AML-193 (cell line): ENCODE measurements at places on chromosomes 13 and 19.

GRCh38 chr13:76886005-76886291, 257 bp downstream of the KCTD12 start:
- DNase-seq, result no peak

- DNase-seq, result no peak
These were observed 37.9 kb downstream of the KDM4B start for GRCh38 chr19:5006821-5007220.

GRCh38 chr13:33548069-33548468, 262.5 kb upstream of the STARD13 start:
- peak; percentile 40 for DNase-seq

DNA sequence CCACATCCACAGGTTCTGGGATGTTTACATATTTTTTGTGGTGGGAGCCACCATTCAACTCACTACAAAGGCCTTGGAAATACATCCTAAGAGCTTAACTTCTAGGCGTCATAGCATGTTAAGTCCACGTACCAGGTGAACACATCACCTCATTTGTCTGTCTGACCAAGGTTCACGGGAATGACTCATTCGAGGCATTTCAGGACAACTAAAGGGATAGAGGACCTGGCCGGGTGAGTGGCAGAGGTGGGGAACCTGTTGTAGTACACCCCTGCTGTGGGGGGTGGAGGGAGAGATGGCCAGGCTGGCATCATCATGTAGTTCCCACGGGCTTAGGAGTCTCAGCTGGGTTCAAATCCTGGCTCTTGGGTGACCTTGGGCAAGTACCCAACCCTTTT, 51.5 kb downstream of the BICRA start:
- no peak for DNase-seq

DNA sequence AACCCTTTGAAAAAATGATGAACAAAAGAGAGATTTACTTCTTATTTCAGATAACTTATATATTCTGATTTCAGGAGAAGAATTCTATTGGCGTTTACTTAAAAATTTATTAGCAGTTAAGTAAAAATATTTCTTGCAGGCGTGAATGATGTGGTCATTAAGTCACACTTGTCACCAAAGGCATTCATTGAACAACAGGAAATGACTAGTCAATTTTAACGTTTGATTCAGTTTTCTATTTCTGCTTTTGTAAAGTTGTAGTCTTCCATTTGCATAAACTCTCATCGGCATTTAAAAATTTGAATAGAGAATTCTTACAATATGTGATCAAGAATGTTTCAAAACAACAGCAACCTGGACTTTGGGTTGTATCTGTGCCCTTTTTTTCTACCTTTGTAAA, 83.4 kb downstream of the GPR12 start:
- DNase-seq, result no peak

DNA sequence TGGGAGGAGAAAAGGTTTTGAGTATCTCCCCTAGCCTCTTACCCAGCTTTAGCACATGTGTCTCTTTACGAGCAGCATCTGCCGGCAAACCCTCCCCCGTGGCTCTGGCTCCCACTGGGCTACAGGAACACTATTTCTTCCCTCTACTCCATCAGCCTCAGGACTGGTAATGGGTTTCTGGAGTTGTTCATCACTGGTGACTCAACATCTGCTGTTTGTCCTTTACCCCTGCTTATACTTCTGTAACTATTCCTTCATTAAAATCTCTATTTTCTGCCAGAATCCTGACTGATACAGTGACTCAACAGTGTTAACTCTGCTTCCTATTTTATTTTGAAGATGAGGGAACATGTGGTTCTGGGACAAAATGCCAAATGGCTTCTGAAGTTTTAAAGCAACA, 437.3 kb upstream of the HTR2A start:
- DNase-seq, result no peak

- no peak for DNase-seq
These were observed 175.4 kb upstream of the RFC3 start for GRCh38 chr13:33642374-33643065.

- DNase-seq, result peak; percentile 27
These were observed 7.5 kb downstream of the PLA2G4C start for GRCh38 chr19:48102870-48103751.

- peak; percentile 24 for DNase-seq
These were observed 12.8 kb upstream of the SELENOW start for GRCh38 chr19:47765523-47766358.

GRCh38 chr19:6484230-6484629, 2.6 kb upstream of the DENND1C start:
- DNase-seq, result no peak
